ENCODE measurements at places on chromosomes 13 and 19. TPM values are rescaled to one million over a fixed set of nuclear protein-coding genes. Genes with fewer than 3 reads are reported as not detected.
A peak's percentile ranks its signal among the peaks of the same experiment; 100 is the strongest.

DNA sequence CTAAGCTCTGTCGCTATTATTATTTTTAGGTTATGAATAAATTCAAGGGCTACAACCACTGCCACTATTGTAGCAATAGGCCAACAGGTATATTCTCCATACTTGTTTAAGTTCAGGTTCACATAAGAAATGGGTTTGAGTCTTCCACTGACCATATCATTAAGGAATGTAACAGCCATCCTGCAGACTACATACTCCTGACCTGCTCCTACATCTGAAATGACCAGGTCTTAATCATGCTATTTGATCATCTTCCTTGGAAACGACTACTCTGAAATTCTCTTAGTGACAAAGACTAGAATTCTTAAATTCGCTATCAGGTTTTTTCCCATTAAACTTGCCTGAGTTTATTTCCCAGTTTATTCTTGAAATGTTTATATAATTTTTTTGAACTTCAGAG is 66.8 kb downstream of the IPO5 start:
- no peak for DNase-seq

DNA sequence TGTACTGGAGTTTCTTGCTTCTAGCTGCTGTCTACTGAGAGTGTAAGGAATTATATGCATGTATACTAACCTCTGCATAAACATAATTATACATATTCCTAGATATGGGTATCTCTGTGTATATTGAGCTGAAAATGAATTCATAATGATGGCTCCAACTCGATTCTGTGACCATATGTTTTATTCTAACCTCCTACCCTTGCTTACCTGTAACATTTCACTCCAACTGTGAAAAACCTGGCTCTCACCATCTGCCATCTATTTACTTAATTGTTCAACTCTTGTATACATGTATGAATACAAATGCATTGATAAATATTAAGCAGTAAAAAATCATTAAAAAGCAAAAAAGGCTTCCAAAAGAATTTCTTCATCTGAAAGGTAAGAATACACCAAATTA is 1729.5 kb upstream of the SPRY2 start:
- DNase-seq = no peak

- peak; percentile 33 for DNase-seq
These were observed at the start of gene KCNRG for GRCh38 chr13:50015258-50015657. Gene KCNRG, plus strand, starts transcription at chr13:50015444. Its CDS starts 50 bp downstream, at chr13:50015494.

GRCh38 chr13:112465251-112466131 is 89.3 kb downstream of the SPACA7 start:
- DNase-seq = no peak

DNA sequence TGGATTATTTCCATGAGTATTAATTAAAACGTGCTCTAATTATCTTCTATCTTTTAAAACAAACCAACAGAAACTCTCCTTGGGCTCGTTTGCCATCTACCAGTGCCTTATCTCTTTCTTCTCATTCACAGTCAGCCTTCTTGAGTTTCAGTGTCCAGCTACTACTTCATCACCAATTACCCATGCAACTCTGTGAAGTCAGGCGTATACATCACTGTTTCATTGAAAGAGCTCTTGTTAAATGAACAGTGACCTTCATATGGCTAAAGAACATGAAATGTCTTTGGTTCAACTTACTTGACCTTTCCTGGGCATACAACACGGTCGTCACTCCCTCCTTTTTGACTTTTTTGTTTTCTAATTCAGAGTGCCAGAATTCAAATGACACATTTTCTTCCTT is 5.2 kb upstream of the IFT88 start:
- DNase-seq = no peak

The STAP2 gene
- 10.6 TPM for total RNA-seq

The MCEMP1 gene
- not detected for total RNA-seq

The CYP4F2 gene
- total RNA-seq = not detected

The GPC6 gene
- 6.0 TPM for total RNA-seq

Measured in fibroblast of villous mesenchyme (primary cell).